ENCODE measurements at places on chromosomes 4 and X.
A peak's percentile ranks its signal among the peaks of the same experiment; 100 is the strongest.

DNA sequence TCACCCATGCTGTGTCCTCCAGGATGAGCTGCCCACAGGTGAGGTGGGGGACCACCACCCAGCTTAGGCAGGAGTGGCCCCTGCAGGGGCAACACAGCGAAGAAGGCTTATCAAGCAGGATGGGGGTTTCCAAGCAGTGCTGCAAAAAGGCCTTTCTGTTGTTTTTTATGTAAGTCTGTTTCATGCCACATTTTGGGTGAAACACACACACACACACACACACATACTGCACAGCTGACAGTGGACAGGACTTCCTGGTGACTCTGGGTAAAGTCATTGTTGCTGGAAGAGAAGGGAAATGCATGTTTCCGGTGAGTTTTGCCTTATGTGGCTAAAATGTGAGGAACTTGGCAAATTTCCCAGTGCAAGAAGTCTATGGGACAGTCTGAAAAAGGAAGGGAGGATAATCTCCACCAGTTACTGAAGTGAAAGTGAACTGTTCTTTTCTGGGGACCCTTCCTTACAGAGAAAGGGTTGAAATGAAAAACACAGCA, 119.2 kb downstream of the IRF2 start:
- DNase-seq: no peak

- no peak for DNase-seq
Measured at GRCh38 chr4:128653527-128654444, 155.7 kb upstream of the JADE1 start.

- DNase-seq: no peak
Measured at GRCh38 chr4:128298146-128298758, 10.6 kb upstream of the PGRMC2 start.

DNA sequence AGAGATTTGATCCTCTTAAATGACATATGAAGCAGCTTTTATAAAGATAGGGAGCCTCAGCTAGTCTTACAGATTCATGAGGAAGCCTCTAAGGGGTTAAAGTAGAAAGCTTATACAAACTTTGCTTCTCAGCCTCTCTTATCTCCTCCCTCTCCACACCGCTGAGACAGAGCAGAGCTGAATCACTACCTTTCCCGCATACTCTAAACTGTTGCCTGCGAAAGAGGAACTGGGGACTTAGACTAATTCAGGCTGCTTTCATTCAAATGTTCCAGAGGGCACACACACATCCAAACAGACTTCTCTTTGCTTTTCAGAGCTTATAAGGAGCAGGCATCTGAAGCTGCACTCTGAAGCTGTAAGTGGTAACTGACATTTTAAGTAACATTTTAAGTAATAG, at the start of gene SERTM2:
SERTM2 (plus strand) TSS at position 169 of the 400 bp plus-strand sequence. CDS start 7,213 bp downstream, outside the sequence.
- DNase-seq: no peak

- DNase-seq: no peak
Measured at GRCh38 chrX:38357747-38358673, 5.6 kb downstream of the OTC start.

DNA sequence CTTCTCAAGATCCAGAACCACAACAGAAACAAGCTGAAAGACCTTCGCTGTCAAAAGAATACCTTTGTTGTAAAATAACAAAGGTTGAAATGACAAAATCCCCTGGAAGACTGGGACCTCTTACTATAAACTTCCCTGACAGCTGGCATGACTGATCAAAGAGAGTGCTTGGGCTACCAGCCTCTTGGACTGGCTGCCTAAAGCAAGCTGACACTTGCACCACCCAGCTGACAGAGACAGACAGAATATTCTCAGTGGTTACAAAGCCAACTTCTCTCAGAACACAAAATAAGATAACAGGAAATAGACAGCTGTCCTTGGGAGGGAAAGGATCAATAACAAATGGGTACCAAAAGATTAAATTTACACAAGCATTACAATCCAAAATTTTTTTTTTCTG, 241.7 kb upstream of the SPOCK3 start:
- DNase-seq: no peak

- DNase-seq: peak; percentile 30
Measured at GRCh38 chr4:145177906-145178538, 2.4 kb downstream of the OTUD4 start.

DNA sequence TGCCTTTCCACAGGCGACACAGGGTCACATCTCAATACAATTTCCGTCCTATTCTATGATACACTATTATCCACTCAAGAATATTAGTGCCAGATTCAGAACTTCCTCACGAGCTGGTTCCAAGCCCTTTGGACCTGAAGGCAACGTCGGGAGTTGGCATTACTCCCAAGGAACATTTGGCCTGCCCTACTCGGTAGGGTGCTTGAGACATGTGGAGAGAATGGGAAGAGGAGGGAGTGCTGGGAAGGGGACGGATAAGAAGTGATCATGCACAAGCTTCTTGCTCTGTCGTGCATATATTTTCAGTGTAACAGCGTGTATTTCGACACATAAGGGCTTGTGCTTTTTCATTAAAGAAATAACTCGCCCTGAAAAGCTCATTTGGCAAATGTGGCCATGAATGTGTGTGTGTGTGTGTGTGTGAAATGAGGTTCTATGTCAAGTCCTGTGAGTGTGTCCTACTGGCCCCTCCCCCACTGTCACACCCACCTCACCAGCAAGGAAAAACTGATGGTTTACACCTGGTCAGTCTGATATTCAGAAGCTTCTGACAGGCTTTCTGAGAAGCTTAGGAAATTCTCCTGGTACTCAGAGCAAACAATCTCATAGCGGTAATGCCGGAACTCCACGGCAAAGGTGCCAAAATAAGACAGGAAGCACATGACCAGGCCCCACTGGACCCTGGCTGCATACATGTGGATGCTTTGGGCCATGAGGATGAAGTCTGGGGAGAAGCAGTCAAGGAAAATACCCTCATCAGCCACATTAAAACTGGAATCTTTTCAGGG, 54.8 kb downstream of the ENOPH1 start:
- DNase-seq: no peak

- no peak for DNase-seq
Measured at GRCh38 chrX:150607201-150607600, 38.8 kb downstream of the MTM1 start.

GRCh38 chr4:1060621-1061020, 49.2 kb downstream of the FGFRL1 start:
- no peak for DNase-seq

GRCh38 chr4:144699565-144699964, 53.6 kb downstream of the HHIP start:
- DNase-seq: no peak

- no peak for DNase-seq
Measured at GRCh38 chr4:155906554-155907247, 3.2 kb downstream of the TDO2 start.

- no peak for DNase-seq
Measured at GRCh38 chrX:130376077-130376476, 9.4 kb downstream of the GPR119 start.

GRCh38 chr4:77711469-77711868, 105.8 kb downstream of the CXCL13 start:
- DNase-seq: no peak

GRCh38 chr4:184000457-184001396, 95.6 kb downstream of the STOX2 start:
- DNase-seq: no peak

- DNase-seq: no peak
Measured at GRCh38 chr4:76546759-76547742, 112.0 kb downstream of the SHROOM3 start.

DNA sequence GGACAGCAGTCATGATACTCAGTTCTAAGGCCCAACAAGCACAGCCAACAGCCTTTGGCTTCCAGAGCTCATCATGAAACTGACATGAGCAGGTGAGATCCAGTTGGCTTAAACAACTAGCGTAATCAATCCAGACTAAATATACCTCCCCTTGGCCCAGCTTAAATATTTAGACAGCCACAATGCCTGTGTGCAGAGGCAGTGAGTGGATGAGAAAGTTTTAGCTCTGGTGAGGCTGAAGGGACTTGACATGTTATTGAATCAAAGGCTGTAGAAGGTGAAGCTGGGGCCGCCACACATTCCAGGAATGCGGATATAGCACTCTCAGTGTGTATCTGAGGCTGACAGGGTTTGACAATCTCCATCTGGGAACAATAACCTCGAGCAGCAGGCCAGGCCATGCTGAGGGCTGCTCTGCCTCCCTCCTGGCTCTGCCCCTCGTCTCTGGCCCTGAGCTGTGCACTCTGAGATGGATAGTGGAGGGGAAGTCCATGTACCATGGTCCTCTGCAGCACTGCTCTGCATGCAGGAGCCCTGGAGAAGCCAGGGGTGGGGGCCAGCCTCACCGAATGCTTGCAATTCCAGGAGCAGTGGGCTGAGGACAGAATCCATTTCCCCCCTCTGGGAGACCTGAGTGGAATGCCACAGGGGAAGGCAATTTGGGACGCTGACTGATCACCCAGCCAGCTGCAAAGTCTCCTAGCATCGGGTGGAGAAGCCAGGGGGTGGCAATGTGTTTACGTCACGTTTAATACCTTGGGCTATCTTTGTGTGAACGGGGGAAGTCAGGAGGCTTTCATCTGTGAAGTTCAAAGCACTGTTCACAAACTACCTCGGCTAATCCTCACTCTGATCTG, 37.3 kb upstream of the RASL11B start:
- DNase-seq: no peak

- no peak for DNase-seq
Measured at GRCh38 chrX:139484591-139484990, 45.9 kb upstream of the F9 start.

- no peak for DNase-seq
Measured at GRCh38 chrX:13897566-13897965, 80.7 kb upstream of the GPM6B start.

- no peak for DNase-seq
Measured at GRCh38 chrX:18833071-18833731, 125.8 kb downstream of the PPEF1 start.

GRCh38 chr4:175330652-175331051, 412.5 kb downstream of the ADAM29 start:
- no peak for DNase-seq

DNA sequence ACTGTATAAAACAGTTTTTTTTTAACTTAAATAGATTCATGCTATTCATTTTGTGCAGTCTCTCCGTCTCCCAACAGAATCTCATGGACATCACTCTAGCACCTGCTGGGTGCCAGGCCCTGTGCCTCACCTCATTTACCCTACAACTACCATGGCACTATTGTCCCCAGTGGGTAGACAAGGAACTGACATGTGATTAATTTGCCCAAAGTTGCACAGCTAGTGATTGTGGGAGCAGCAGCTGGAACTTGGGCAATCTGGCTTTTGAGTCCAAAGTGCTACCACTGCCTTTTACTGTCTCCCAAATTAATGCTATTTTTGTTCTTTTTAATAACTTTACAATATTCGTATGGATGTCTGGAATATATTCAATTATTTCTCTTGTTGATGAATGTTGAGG, 11.2 kb upstream of the PGRMC2 start:
- DNase-seq: no peak

GRCh38 chrX:15497865-15498264, 2.7 kb upstream of the BMX start:
- DNase-seq: peak; percentile 72

- DNase-seq: no peak
Measured at GRCh38 chr4:52983563-52984303, 121.6 kb downstream of the RASL11B start.

- no peak for DNase-seq
Measured at GRCh38 chr4:6143603-6144181, 56.7 kb downstream of the JAKMIP1 start.

- no peak for DNase-seq
Measured at GRCh38 chr4:94806376-94806775, 48.6 kb downstream of the BMPR1B start.

DNA sequence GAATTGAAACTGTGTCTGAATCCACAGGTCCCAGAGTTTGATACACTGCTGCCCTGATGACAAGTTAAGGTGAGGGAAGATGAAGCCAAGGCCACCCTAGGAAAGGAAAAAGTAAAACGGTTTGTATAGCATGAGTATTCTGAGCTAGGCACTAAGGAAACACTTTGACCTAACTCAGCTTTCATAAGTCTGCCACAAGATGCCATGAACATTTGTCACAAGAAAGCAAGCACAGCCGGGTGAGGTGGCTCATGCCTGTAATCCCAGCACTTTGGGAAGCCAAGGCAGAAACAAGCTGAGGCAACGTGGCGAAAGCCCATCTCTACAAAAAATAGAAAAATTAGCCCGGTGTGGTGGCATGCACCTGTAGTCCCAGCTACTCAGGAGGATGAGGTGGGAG, 34.2 kb downstream of the ELOVL6 start:
- no peak for DNase-seq

GRCh38 chr4:15918484-15919129, 19.9 kb downstream of the FGFBP1 start:
- DNase-seq: no peak

GRCh38 chrX:23901060-23901459, 6.7 kb downstream of the APOO start:
- no peak for DNase-seq

GRCh38 chr4:165963621-165964020, 90.6 kb downstream of the TLL1 start:
- DNase-seq: no peak

DNA sequence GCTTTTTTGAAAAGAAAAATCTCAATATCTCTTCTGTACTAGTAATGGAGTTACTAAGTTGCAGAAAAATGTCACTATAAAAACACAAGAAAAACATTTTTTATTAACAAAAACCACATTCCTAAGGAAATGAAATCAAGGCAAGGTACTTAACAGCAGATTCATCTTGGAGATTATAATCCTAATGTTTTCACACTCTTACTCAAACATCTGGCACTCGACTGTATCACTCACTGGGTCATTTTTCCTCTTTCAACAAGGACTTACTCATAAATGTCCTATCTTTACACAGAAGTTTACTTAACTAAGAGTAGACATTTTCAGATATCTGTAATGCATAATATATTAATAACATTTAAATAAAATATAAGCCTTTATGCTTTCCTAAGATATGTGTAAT, 216.6 kb downstream of the NR3C2 start:
- DNase-seq: no peak

DNA sequence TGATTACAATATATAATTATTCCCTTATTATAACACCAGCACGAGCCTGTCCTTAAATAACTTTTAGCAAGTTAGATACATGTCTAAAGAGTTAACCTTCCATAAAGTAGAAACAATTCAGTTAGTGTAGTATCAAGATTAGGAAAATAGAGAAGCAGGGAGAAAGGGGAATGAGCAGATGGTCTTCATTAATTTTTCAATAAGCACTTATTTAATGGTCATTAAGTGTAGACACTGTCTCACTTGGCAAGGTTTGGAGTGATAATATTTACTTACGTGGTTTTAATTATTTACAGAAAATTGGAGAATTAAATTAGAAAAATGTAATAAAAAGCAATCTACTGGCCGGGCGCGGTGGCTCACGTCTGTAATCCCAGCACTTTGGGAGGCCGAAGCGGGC, 99.7 kb downstream of the PDS5A start:
- no peak for DNase-seq

DNA sequence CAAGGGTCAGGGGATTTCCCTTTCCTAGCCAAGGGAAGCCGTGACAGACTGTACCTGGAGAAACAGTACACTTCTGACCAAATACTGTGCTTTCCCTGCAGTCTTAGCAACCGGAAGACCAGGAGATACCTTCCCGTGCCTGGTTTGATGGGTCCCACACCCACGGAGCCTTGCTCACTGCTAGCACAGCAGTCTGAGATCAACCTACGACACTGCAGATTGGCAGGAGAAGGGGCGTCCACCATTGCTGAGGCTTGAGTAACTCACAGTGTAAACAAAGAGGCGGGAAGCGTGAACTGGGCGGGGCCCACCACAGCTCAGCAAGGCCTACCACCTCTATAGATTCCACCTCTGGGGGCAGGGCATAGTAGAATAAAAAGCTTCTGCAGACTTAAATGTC, 48.7 kb upstream of the SRD5A3 start:
- no peak for DNase-seq
